ENCODE measurements at places on chromosomes 3 and 15.
A peak's percentile ranks its signal among the peaks of the same experiment; 100 is the strongest.

DNA sequence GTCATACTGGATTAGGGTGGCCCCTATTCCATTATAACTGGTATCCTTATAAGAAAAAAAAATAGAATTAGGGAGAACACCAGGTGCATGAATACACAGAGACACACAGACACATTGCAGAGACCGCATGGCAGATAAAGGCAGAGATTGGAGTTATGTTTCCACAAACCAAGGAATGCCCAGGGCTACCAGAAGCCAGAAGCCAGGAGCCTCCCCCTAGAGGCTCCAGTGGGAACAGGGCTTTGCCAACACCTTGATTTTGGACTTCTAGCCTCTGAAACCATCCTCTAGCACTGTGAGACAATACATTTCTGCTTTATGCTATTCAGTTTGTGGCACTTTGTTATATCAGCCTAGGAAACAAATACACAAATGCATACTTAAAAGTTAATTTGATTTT is 10.4 kb downstream of the GOLM2 start:
- DNase-seq, result no peak

DNA sequence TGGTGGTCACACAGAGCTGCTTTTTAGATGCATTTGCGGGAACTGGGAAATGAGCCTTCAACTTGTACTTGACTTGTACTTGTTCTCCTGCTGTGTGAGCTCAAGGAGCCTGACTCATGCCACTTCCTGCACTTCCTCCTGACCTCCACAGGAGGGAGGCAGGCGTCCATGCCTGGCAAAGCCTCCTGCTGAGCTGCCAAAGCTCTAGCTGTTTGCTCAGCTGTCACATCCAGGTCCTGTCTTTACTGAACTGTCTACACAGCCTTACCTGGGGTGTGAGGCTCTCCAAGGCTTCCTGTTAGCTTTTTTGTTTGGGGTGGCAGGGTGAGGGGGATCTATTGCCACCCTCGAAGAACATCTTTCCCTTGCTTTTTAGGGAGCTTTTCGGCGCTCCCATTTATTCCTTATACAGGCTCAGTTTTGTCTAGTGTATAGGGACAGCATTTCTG is 6.4 kb downstream of the THPO start:
- peak; percentile 59 for DNase-seq

- no peak for DNase-seq
Observed at GRCh38 chr15:75037685-75038084, 14.3 kb downstream of the PPCDC start.

GRCh38 chr15:101010781-101011180 is 91.6 kb downstream of the LRRK1 start:
- no peak for DNase-seq

GRCh38 chr3:146843476-146843875 is 238.3 kb upstream of the PLSCR5 start:
- DNase-seq, result no peak

- no peak for DNase-seq
Observed at GRCh38 chr15:71232411-71232810, 117.1 kb downstream of the THSD4 start.

DNA sequence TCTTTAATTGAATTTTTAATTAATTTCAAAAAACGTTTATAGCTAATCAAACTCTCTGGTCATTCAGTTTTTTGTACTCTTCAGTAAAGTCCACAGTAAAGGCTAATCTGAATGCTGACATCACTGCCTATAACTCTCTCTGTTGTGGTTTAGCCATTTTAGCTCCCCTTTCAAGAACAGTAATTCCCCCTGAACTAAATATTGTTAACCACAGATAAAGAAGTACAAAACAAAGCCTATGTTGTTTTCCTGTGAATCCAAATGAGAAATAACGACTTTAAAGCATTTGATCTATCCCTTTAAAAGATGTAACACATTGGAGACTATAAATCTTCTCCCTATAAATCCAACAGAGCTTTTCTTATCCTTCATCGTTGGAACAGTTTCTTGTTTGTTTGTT is 94.2 kb downstream of the ZBTB20 start:
- no peak for DNase-seq

- no peak for DNase-seq
Observed at GRCh38 chr3:113409676-113410075, 31.6 kb downstream of the CFAP44 start.

GRCh38 chr3:141253326-141253725 is 21.7 kb downstream of the PXYLP1 start:
- no peak for DNase-seq

DNA sequence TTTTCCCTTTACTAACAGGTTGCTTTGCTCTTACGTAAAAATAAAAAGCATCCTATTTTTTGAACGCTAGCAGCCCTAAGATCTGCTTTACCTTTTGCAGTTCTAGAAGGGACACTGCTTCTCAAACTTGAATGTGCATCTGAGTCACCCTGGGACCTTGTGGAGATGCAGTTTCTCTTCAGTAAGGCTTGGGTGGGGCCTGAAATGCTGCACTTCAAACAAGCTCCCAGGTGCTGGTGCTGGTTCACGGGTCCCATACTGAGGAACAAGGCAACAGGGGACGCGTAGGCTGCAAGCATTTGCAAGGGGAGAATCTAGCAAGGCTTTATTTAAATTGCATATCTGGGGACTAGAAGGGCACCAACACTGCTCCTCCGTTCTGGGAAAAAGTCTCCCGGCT is 30.0 kb downstream of the MB21D2 start:
- DNase-seq, result no peak

- DNase-seq, result no peak
Observed at GRCh38 chr3:65401359-65402305, 637.1 kb downstream of the MAGI1 start.

DNA sequence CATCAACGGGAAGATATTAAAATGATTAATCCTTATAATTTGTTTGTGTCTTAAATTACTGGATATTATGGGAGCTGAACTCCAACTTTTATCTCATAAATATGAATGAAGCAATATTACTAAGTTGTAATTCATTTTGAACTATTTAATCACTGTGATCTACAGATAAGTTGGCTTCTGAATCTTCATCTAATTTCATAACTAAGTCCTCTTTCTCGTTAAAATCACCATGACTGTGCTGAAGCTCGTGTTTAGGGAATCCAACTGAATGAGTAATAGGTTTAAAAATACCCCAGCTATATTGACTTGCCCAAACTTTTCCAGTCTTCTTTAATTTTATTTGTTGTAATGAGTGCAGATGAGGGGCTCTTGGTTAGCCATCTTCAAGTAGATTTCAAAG is 14.1 kb downstream of the MDFIC2 start:
- no peak for DNase-seq

GRCh38 chr3:188817103-188817934 is 354.5 kb upstream of the TPRG1 start:
- DNase-seq, result no peak

GRCh38 chr15:98981851-98982722 is 25.5 kb downstream of the PGPEP1L start:
- no peak for DNase-seq

- no peak for DNase-seq
Observed at GRCh38 chr3:179107617-179108016, 36.0 kb upstream of the ZMAT3 start.

DNA sequence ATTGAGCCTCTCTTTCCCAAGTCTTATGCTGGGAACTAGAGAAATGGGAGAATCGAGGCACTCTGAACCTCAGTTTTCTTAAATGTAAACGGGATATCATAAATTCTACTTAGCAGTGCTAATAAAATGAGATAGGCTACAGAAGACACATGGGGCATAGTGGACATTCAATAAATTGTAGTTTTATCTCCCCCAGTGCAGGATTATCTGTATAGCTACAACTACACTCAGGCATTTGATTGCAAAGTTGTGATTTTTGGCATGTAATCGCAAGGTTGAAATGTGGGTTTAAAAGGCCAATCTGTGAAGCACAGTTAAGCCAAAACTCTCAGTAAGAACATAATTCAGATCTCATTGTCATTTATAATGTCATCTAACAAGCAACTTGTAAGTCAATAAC is 413.7 kb upstream of the LMCD1 start:
- DNase-seq, result no peak

DNA sequence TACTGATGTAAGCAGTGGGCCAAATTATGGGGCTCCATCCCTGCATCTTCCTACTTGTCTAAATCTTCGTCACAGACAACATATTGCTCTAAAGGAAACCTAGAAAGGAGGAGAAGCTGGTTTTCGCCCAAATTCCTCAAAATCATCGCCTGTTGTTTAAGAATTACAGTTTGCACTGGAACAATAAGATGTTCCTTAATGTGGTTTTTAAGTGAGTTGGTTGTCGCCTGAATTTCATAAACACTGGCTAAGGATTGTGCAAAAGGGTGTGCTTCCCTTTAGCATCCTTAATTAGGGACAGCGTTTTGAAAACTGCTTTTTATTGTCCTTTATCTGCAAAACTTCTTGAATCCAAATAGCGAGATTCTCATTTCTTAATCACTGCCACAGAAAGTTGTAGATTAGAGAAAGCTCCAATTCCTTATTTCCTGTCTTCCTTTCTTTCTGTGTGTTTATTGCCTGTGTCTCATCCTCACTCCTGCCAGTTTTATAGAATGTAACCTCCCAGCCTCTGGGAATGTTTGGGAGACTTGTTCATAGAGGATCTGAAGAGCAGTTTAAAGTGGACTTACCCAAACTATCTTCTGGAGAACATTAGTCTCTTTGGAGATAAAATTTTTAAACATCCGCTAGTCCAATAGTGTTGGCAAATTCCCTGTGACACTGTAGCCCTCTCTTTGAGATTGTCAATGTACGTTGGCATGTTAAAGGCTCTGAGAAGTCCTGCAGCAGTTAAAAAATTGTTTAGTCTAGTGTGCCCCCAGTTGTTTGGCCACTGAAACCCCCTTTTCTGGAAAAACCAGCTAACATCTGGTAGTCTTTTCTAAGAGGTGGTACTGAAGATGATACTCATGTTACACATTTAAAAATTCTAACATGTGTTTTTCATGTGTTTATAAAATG is 50.4 kb downstream of the FLNB start:
- DNase-seq, result no peak

DNA sequence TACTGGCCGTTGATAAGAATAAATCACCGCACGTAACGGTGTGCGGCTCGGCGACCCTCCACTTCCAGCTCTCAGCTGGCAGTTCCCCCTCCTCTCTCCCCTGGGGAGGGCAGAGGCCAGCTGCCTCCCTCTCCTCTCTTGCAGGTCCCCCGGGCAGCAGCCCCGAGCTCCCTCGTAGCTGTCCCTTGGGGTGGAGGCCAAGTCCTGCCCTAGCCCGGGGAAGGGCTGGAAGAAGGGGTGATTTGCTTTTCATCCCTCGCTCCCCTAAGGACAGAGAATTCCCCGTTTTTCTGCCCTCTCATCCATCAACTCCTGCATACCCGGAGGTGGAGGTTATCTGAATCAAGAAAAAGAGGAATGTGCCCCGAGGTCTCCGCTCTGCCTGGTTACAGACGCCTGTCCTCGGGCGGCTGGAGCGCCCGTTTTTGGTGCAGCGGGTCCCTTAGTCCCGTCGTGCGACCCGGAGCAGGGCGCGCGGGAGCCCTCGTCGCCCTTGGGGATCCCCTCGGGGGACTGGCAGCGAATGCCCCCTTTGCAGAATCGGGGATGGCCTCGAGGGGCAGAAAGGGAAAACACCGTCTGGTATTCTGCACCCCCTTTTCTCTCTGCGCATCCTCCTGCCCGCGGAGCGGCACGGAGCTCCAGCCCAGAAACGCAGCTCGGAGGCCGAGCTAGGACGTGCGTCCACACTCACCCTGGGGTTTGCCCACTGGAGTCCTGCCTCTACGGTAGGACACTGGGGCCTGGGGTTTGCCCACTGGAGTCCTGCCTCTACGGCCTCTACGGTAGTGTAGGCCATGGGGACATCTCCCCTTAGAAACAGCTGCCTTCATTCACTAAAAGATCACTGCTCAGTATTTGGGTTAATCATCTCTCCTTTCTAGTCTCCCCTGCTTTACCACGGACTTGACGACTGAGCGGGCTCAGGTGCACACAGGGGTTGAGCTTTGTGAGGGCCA is 2.2 kb downstream of the PTPRG start:
- no peak for DNase-seq

GRCh38 chr3:72093270-72093991 is 308.5 kb upstream of the PROK2 start:
- no peak for DNase-seq

- DNase-seq, result no peak
Observed at GRCh38 chr15:81303244-81304225, 20.4 kb downstream of the STARD5 start.

- DNase-seq, result no peak
Observed at GRCh38 chr3:50274371-50275104, 4.3 kb upstream of the LSMEM2 start.

- DNase-seq, result no peak
Observed at GRCh38 chr15:91609966-91610365, 243.5 kb upstream of the SLCO3A1 start.

DNA sequence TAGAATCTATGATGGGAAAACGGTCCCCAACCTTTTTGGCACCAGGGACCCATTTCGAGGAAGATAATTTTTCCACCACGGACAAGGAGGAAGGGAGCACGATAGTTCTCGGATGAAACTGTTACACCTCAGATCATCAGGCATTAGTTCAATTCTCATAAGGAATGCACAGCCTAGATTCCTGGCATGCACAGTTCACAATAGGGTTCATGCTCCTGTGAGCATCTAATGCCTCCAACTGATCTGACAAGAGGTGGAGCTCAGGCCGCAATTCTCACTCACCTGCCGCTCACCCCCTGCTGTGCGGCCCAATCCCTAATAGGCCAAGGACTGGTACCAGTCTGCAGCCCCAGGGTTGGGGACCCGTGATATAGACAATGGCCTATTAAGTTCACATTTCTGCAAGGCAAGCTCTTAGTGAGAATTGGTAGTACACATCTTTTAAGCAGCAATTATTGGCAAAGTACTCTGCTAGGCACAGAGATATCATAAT is 26.5 kb downstream of the CD200R1 start:
- no peak for DNase-seq

DNA sequence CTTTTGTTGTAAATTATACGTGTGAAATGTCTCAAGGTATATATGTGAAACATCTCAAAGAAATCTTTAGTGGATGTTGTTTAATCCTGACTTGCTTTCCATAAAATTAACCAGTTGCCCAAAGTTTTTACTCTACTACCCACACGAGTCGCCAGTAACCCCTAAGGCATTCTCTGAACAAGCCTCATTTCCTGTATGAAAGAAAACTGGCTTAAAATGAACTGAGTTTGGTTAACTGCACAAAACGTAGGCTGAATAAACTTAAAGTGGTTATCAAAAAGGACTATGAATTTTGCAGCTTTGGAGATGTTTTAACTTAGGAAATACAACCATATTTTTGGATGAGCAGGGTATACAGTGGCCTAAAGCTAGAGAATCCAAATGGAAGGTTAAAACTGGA is 2.7 kb upstream of the APPL1 start:
- DNase-seq, result no peak

DNA sequence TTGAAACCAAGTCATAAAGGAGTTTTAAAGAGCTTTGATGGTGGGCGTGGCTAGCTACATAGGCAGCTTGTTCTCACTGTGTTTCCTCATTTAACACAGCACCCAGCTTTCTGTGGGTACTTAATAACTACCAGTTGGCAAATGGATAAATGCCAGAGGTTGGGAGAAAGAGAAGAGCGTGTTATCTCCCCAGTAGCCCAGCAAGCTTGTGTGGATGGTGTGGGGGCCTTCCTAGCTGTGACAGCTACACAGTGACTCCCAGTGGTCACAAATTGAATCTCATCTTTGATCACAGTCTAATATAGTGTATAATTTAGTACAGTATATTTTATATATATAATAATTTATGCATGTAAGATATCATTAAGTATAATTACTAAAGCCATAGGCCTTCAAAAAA is 984.1 kb downstream of the EPHA3 start:
- no peak for DNase-seq

GRCh38 chr15:88467935-88468528 is 524 bp downstream of the MRPS11 start:
- no peak for DNase-seq

Data from GM18507 (cell line).